ENCODE measurements at places on chromosomes 2 and 18.

GRCh38 chr2:184534986-184535385, 63.3 kb upstream of the ZNF804A start:
- DNase-seq: no peak

DNA sequence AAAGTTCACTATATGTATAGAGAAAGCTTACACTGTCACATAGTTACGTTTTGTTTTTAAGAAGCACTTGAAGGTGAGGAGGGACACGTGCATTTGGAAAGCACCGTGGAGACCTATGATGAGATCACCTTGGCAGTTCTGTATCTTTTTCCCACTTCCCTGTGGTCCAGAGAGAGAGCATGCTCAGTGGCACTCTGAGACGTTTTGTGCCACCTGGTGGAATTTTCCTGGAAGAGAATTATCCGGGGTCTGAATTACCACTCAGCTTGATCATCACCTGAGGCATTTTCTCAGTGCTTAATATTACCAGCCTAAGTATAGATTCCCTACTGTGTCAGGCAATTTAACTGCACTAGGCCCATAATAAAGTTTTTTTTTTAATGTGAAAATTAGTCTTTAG, 469.4 kb upstream of the SMIM21 start:
- no peak for DNase-seq

- DNase-seq: peak; percentile 37
Observed at GRCh38 chr2:85584354-85584856, at the start of gene VAMP5. VAMP5 (plus strand) TSS chr2:85584431; CDS start chr2:85584491, 60 bp downstream.

GRCh38 chr2:220371211-220371610, 743.8 kb downstream of the SLC4A3 start:
- no peak for DNase-seq

GRCh38 chr2:24642351-24642750, 150.8 kb downstream of the PTRHD1 start:
- no peak for DNase-seq

DNA sequence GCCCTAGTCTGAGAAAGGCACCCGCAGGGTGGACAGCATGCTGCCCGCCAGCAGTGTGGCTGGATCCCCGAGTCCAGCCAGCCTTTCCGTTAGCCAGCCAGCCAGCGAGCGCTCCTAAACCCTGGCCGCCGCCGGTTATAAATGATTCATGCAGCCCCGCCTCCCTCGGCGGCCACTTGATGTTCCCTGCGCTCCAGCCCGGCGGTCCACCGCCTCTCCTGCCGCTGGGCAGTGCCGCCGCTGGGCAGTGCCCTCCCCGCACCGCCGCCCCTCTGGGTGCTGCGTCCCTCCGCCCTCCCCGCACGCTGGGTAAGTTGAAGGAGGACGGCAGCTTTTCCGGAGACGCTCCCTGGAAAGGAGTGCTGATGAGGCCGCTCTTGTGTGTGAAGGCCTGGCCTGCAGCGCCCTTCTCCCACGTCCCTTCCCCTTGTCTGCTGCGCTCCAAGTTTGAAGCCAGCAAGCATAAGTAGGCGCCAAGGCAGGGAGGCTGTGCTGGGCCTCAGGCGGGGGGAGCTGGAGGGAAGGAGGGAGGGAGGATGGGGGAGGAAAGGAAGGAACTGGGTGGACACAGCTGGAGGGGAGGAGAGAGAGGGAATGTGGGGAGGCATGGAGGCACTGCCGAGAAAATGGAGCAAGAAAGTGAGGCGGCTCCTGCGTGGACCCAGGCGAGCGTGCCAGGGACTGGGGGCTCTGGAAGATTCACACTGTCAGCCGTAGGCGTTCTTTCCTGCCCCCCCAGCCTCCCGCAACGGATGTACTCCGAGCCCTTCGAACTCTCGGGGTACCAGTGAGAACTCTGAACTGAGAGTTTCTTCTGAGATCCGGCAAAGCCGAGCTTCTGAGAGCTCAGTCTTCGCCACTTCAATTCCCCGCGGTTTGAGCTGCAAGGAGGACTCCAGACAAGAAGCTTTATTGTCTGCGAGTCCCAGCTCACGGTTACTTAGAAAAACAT, 131.9 kb downstream of the GLI2 start:
- peak; percentile 53 for DNase-seq

GRCh38 chr2:84711651-84712050, 169.2 kb downstream of the TRABD2A start:
- no peak for DNase-seq

DNA sequence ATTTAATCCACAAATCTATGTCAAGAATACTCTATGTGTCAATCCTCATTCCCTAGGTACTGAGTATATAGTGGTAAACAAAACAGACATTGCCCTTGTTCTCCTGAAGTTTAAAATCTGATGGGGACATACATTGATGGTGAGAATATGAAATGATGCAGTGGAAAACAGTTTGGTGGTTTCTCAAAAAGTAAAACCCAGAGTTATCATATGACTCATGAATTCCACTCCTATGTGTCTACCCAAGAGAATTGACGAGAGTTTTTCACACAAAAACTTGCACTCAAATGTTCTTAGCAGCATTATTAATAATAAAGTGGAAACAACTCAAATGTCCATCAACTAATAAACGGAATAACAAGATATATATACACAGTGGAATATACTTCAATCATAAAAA, 586.7 kb downstream of the CCDC85A start:
- DNase-seq: no peak

DNA sequence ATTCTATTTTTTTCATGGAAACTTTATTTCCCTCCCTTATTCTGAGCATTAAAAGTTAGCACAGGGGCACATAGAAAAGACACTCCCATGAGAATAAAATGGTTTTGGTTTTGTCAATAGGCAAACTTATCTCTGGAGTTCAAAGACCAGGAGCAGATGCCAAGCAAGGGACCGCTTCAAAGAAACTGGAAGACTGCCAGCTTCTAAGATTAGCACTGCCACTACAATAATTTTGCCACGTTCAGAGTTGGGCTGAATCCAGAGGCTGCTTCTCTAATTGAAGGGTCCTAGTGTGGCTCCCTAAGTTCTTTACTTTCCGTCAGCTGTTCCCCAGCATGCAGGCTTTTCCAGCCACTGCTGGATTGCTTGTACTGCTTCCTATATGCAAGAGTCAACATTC, 681.0 kb upstream of the GCFC2 start:
- no peak for DNase-seq

DNA sequence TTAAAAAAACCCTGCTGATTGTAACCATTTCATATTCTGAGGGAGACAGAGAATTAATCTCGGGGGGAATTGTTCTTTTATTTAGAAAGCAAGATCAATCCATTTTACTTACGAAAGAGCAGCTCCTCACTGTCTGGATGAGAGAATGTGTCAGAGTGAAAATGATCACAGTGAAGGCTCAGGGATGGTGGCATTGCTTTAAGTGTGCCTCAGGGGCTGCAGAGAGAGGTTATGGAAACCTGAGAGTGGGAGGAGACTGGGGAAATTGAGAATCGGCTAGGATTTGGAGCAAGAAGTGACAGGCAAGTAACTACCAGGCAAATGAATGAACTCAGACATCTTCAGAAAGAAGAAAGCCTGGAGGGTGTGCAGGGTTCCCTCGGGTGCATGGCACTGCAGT, 34.2 kb downstream of the MRPL35 start:
- no peak for DNase-seq

- DNase-seq: no peak
Observed at GRCh38 chr18:703213-703967, 9.0 kb downstream of the ENOSF1 start.

DNA sequence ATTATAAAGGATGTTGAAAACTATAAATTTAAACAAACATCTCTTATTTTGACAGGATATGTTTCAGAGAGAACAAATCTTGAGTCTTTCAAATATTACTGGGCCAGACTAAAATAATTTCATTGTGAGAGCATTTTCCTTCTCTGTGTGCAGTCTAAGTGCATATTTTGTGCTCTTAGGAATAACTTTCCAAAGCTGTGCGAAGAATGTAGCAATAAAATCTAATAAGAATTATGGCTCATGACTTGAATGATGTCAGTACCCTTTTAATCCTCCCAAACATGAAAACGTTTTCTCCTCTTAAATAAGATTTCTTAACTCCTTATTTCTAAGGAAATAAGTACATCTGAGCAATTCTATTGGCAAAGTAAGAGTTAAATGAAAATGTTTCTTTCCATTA, 76.2 kb upstream of the EFEMP1 start:
- DNase-seq: no peak

DNA sequence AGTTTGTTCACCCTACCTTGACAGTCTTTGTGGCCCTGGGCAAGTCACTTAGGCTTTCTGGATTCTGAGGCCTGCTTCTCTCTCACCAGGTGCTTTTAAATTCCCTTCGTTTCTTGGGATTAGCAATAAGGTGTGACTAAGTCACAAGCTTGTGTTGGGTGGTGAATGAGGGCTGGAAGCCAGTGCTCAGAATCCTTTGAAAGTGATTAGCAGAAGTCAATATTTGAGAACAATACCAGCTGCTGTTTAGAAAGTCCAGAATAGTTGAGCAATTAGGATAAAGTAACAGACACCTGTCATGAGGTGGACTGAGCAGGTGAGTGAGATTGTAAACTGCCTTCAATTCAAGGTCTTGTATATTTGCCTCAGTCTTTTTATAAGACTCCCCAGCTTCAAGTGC, 19.3 kb upstream of the MGAT5 start:
- no peak for DNase-seq

DNA sequence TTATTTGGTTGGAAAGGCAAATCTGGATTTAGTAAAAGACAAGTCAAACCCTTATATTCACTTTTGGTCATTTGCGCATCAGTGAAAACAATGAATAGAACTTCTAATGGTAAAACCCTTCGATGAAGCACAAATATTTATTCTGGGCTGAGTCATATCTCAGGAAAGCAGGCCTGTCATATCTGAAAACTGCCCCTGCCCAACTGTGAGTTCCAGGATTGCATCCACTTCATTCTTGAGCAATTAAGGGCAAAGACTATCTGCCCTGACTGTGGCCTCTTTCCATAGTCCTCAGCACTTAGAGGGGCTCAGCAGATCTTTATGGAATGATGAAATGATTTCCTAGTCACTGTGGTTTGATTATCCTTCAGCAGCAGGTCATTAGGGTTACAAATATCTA, 795.2 kb upstream of the ID2 start:
- DNase-seq: no peak

DNA sequence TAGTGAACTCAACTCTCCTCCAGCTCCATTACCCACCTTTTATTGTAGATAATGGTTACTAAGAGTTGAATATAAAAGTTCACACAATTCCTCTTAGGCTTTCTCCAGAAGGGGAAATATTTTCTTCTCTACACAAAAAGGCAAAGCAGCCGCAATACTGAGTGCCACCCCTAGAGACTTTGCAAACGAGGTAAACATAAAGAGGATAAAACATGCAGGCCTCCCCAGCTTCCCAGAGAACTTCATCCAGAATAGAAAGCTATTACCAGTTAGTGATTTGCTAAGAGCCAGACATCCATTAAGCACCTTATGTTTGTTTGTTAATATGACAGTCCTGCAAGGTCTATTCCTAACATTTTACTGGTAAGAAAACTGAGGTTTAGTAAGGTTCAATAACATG, 17.4 kb downstream of the ZNF521 start:
- DNase-seq: no peak

DNA sequence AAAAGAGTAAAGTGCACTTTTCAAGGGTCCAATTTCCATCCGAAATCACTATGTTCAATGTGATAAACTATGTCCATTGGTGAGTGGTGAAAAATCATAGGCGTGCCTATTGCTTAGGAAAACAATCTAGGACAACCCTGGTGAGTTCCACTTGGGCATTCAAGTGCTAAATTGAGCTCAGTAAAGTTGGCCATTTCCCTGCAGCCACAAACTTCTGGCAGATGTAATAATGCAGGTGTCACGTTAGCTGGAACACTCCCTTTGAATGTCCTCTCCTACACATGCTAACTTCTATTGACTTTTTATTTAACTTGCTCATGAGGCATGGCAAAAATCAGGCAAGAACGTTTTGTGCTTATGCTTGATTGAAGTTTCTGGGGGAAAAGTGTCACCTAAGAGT, 67.1 kb downstream of the CPS1 start:
- no peak for DNase-seq

GRCh38 chr2:231930593-231931281, 4.5 kb upstream of the NPPC start:
- DNase-seq: no peak

DNA sequence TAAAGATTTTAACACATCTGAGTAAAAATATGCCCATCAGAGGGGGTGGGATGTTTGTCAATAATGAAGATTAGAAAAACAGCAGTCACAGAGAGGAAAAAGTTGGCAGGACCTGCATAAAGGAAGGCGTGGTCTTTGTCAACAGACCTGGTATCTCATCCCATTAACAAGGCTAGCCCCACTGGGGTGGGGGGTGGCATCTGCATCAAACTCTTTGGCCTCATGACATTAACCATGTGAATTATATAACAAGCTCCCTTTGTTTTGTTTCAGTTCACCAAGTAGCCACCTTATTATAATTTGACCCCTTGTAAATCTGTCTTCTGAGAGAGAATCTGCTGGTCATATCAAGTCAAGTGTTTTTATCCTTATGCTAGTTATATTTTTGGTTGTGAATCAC, 28.8 kb downstream of the NEMP2 start:
- no peak for DNase-seq

- DNase-seq: no peak
Observed at GRCh38 chr18:79250301-79250981, 145.3 kb upstream of the NFATC1 start.

DNA sequence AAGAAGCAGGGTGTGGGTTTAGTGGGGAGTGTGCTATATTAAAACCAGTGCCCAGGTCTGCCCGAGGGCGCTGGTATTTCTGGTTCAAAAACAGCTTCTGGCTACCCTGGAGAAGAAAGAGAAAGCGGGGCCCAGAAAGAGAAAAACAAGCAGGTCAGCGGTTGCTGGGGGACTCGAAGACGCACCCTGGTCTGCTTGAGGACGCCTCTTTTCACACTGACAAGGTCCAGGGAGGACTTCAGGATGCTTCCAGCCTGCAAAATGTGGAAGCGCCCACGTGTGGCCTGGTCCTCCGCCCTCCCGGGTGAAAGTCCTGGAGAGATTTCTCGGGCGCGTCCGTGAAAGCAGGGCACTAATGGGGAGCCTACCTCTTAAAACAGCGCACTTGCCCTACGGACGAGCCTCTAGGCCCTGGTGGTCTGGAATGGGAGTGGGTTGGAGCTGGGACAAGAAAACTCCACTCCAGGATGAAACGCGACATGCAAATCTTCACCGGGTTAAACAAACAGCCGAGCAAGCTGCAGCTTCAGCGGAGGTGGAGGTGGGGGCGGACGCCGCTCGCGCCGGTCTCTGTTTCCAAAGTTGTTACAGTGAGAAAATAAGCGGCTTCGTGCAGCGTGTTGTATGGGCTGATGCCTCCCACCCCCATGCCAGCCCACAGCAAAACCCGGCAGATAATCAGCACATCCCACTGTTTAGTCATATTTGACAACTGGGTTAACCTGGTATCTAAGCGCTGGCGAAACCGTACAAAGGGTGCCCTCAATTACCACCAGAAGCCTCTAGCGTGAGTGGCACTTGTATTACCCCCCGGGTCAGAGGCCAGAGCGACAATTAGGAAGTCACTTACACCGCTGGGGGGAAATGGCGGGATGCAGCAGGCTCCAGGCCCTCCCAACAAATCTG, 1.1 kb upstream of the SP9 start:
- DNase-seq: peak; percentile 47

- DNase-seq: no peak
Observed at GRCh38 chr18:40355726-40356125, 1599.3 kb upstream of the PIK3C3 start.

Data from H9 (cell line).